ENCODE measurements at places on chromosomes 13 and 19.
A peak's percentile ranks its signal among the peaks of the same experiment; 100 is the strongest.

DNA sequence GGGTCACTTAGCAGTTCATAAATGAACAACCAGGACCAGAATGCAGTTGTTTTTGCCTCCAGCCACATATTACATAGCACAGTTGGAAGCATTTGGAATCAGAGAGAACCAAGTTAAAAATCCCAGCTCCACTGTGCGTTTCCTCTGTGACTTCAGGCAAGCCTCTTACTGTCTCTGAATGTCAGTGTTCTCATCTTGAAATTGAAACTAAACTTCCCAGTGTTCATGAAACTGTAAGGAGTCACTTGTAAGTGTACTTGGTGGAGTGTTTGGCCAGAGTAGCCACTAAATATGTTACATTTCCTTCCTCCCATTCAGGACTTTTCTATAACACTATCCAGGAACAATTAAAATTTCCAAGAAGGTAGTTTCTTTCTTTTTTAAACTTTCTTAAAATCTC, 276.8 kb downstream of the KCNRG start:
- peak; percentile 86 for DNase-seq

DNA sequence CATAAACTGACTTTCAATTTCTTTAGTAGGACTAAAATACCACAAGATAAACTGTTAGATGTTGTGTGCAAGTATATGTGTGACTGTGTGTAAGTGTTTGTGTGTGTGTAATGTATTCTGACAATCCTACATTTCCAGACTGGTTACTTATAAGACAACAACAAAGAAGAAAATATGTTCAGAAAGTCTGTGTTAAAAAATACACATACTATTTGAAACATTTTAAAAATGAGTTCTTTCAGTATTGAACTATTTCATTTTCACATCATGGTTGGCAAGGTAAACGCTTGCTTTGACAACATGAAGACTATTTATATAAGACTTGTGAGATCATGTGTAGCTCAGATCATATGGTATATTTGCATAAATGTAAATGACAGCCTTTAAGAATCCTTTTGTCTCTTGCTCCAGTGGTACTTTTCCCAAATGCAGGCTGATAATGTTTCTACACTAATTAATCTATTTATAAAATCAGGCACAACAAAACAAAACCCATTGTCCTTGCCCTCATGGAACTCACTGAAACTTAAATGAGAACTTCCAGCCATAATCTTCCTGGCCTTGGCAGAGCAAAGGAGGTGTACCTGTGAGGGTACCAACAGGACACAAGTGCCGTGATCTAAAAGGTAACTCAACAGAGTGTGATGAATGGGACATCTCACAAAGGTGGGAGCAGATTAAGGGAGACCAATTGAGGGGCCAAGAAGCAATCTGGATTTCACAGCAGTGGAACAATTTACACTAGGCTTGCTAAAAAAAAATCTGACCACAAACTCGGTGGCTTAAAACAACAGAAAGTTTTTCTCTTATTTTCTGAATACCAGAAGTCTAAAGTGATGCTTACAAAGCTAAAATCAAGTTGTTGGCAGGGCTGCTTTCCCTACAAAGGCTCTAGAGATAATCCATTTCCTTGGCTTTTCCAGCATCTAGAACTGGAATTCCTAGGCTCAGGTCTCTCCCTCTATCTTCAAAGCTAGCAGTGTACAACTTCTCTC, 349.0 kb downstream of the TBC1D4 start:
- no peak for DNase-seq

DNA sequence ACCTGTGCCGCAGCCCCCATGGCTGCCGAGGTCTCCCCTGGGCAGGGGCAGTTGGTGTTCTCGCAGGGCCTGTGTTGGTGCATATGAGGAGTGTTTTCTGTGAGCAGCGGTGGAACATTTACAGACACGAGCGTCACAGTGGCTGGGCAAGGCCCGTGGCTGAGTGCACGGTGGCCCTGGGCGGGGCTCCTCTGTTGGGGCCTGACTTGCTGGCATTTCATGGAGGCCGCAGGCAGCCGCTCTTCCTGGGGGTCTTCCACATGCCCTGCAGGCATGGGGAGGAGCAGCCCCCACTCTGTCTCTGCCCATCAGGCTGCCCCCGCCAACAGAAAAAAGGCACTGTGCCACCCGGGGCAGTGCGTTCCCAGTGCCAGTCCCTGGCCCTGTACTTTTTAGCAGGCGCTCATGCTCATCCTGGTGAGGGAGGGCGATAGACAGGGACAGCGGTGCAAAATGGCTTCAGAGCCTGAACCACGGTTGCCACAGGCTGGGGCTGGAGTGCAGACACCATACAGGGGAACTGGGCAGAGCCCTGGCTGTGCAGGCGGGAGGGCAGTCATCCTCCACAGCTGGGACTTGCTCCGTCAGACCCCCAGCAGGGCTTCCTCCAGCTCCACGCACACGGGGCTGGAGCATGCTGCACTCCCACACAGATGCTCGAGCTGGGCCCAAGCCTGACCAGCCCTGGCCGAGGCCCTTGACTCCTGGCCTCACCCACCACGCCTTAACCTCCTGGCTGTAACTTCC, 23.5 kb downstream of the TFDP1 start:
- peak; percentile 21 for DNase-seq

DNA sequence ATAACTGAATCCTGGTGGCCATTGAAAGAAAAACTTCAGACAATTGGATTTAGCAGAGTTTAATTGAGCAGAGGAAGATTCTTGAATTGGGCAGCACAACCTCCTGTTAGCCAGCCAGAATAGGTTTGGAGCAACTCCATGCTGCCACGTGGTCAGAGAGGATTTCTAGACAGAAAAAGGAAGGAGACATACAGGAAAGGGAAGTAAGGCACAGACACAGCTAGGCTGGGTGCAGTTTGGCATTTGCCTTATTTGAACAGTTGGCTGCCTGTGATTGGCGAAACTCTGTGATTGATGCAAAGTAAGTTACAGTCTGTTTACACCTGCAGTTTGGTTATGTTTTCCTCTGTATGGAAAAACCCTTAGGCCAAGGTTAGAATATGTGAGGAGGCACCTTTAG, 85.8 kb upstream of the SPATA13 start:
- DNase-seq, result peak; percentile 58

DNA sequence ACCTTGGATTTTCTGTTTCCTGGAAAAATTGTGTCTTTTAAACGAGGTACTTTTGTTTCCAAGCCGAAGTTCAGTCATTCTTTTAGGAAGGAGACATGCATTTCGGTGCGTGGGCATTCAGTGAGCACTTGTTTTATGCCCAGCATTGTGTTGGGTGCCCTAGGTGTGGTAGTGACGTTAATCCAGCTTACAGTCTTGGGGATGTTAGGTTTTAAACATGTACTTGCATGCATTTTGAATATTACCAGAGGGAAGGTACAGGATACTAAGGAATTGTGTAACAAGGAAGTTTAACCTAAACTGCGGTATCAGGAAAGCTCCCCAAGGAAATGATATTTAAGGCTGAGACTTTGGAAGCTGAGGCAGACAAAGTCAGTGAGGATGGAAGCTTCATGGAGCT, 66.3 kb downstream of the ARHGAP35 start:
- no peak for DNase-seq

DNA sequence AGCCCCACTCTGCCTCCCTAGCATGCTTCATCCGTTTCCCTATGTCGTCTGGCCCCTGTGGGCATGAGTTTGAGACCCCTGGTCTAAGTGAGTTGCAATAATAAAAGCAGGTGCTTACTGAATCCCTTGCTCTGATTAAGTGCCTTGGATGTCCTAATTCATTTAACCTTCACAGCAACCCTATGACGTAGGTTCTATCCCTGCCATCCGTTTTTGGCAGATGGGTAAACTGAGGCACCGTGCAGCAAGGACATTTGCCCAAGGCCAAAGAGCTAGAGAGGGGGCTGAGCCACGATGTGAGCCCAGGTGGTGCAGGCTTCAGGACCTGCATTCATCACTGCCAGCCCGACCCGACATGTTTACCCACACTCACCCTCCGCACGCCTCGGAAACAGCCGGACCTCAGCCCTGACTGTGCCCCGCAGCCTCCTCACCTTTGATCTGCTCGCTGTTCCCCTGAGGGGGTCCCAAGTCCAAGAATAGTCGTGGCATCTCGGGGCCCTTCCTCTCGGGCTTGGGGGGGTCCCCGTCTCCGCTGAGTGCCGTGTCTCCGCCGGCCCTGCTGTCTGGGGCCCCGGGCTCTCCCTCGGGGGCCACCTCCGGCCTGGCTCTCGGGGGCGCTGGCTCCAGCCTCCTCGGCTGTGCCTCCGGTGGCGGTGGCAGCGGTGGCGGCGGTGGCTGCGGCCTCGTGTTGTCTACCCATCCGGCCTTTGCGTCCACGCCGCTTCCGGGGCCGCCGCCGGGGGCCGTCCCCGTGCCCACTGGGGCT, 14.5 kb downstream of the LMTK3 start:
- no peak for DNase-seq
